Right ventricle myocardium superior (tissue), 1 donor: ENCODE measurements at places on chromosomes 7 and 10.

- no peak for DNase-seq
Observed at GRCh38 chr10:34679177-34679576, 135.9 kb downstream of the PARD3 start.

- no peak for DNase-seq
Observed at GRCh38 chr7:51253157-51253556, 63.5 kb downstream of the COBL start.

DNA sequence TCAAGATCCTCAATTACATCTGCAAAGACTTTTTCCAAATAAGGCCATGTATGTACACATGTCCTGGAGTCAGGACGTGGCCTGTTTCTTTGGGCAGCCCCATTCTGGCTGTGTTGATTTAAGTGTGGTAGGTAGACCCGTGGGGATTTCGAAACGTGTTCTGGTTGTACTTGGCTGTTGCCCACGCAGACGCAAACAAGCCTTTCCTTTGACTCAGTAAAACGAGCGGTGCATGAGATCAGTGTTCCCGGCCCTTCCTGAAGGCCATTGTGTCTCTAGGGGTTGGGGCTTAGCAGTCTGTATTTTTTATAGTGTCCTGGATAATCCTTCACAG, 64.8 kb upstream of the DNAJB6 start:
- DNase-seq, result peak; percentile 61

DNA sequence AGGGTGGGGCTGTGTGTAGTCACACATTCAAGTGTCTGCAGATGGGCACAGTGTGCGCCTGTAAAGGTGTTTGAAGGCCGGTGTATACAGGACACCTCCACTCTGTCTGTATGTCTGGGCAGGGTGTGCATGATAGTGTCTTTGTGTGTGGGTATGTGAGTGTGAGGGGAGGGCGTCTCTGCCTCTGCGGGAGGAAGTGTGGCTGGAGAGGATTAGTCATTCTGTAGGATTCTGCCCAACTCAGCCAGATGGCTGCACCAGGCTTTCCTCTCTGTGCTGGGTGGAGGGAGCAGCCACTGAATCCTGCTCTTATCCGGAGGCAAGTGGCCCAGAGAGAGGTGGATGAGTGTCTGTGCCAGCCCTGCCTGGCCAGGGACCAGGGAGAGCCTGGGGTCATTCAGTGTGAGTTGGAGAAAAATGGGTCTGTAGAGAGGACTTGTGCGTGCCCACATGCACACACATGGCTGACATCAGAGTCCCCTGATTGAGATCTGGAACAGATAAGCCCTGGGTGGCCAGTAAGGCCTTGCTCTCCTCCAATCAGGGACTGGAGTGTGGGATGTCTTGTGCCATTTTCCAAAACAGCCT, 1.7 kb downstream of the SFXN3 start:
- peak; percentile 75 for DNase-seq

DNA sequence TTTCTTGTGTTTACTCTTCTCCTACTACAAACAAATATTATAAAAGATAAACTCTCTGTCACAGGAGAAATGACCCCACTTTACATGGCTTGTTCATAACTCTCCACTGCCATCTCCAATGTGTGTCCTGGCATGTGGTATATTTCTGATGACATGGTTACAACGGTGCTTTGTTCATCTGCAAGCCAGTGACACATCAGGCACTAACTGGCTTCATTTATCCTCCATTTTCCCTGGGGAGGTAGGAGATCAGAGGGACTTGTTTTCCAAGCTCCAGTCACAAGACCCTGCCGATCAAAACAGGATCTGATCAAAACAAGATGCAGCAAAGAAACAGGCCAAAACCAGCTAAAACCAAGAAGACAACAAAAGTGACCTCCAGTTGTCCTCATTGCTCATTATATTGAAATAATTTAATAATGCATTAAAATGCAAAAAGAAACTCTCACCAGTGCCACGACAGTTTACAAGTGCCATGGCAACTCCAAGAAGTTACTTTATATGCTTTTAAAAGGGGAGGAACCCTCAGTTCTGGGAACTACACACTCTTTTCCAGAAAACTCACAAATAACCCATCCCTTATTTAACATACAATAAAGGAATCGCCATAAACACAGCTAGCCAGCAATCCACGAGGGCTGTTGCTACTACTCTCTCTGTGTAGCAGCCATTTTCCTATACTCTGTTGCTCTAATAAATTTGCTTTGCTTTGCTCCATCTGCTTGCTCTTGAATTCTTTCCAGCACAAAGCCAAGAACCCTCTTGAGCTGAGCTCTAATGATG, 224.2 kb downstream of the XPNPEP1 start:
- no peak for DNase-seq

DNA sequence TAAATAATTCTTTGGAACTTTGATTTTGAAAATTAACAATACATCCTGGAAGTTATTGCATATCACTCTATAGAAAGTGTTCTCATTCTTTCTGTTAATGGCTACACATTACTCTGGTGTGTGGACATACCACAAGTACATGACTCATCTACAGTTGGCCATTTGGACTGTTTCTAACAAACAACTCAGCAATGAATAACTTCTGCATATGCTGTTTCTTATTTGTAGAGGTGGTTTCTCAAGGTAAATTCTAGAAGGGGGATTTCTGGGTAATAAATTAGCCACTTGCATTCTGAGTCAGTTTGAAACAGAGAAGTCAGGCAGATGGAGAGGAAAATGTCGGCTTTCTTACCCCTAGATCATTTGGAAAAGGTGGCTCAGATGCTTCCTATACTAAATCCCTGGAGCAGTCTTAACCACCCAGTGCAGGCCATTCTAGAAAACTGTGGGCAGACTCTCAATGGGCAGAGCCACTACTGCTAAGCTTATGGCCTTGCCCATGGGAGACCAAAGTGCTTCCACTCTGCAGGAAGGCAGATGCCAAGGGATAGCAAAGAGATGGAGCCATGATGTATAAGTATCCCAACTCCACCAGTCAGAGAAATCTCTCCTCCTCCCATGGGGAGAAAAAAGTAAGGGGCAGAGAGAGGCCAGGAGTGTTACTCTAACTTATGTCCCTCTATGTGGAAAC, 194.0 kb upstream of the PLPP4 start:
- no peak for DNase-seq

DNA sequence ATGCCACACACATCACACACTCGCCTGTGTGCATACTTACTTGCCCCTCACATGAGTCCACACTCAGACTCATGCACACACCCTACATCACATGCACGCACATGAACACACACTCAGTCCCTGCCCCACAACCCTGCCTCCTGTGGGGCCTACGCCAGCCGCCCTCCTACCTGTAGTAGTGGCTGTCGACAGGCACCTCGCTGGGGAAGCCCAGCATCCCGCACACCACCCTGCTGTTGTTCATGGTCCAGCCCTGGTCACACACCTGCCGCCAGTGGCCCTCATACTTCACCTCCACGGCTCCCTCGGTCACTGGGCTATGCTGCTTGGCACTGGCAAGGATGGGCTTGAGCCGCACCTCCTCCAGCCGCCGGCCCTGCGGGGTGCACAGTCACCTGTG, 7.2 kb downstream of the LOXL4 start:
- DNase-seq, result no peak

GRCh38 chr7:36210291-36210922, 57.4 kb downstream of the EEPD1 start:
- DNase-seq, result no peak

DNA sequence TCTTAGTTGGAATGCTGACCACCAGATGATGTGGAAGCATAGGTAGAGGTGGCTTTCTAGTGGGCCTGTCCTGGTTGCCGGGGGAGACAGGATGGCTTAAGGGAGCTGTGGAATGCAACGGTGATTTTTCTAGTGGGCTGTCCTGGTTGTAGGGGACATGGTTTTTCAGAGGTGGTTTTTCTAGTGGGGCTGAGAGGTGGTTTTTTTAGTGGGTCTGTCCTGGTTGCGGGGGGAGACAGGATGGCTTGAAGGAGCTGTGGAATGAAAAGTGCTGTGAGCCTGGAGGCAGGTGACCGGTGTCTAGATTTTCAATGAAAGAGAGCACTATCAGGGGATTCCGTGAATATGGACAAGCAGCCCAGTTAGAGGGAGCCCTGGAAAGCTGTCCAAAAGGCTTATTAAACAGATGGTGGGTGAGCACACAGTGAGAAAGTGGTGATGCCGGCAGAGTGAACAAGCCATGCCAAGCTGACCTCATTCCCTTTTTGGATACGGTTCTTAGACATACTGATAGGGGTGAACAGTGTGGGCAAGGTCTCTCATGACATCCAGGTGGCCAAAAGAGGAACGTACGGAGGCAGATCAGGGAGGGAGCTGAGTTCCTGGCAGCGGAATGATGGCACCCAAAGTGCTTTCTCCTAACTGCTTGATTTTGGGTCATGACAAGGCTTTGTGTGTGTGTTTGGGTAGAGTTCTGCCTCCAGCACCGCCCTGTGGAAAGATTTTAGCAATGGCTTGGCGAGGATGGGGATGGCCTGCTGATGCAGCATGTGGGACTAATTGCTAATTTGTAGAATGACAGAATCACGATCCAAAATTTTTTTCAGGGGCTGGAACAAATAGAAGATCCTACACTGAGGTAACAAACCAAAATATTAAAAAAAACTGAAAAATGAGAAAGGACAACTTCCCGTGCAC, 126.6 kb downstream of the TMEM178B start:
- no peak for DNase-seq

GRCh38 chr10:111127081-111127848, 50.4 kb downstream of the ADRA2A start:
- no peak for DNase-seq

DNA sequence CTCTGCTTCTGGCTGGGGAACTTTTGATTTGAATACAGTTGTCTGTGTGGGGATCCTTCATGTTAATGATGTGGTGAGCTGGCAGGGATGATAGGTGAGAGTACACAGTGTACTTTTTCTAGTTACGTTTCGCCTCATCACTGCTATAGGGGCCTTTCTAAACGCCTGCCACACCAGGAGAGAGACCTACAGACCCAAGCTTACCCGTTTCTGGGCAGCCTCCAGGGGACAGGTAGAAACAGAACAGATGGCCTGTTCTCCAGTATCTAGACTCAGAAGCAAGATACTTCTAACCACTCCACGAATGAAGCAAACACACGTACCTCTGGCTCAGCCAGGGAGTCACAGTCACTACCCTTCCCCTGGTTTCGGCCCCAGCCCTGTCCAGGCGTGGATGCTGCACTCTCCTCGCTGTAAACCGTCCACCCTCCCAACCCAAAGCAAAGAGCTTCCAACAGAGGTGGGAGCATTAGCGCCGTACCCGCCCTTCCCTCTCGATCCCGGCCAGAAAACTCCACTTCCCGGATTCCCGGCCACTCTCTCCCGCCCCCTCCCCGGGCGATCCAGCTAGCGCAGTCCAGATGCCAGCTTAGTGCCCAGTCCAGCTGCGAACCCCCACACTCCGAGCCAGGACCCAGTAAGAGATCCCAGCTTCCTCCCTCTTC, 1.2 kb downstream of the CCDC6 start:
- DNase-seq, result peak; percentile 55

GRCh38 chr7:117091721-117092120, 138.4 kb downstream of the ST7 start:
- DNase-seq, result no peak

DNA sequence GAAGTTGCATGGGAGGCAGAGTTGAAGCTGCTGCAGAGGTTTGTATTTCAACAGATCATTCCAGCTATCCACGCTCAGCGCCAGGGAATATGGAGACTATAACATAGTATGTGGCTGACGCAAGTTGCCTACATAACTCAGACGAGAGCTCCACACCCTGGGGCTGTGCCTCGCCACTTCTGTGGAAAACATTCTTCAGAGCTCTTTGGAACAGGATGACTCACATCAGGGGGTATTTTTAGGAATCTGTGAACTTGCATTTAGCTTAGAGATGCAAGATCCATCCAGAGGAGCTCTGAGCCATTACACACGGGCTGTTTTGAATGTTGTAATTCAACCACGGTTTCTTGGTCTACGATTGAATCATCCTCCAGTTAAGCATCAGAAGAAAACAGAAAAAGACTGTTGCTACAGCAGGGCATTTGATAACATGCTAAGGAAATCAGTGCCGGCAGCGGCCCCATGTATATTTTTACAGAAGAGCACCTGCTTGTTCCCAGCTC, 481.5 kb upstream of the AKR1E2 start:
- DNase-seq, result peak; percentile 57

DNA sequence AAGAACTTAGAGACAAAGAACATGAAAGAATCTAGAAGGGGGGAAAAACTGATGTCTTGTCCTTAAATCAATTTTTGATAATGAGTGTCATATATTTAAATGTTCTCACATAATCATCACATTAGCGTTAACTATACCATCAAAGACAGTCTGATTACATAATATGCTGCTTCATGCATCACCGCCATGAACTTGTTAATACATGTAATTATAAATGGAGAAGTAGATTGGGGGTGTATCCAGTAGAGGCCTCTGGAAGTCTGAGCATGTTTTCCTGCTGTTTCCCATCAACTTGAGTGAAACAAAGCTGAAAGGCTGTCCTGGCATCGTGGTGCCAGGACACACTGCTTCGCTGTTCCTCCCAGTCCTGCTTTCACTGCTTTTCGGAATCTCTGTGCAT, 48.2 kb downstream of the PRLHR start:
- no peak for DNase-seq

DNA sequence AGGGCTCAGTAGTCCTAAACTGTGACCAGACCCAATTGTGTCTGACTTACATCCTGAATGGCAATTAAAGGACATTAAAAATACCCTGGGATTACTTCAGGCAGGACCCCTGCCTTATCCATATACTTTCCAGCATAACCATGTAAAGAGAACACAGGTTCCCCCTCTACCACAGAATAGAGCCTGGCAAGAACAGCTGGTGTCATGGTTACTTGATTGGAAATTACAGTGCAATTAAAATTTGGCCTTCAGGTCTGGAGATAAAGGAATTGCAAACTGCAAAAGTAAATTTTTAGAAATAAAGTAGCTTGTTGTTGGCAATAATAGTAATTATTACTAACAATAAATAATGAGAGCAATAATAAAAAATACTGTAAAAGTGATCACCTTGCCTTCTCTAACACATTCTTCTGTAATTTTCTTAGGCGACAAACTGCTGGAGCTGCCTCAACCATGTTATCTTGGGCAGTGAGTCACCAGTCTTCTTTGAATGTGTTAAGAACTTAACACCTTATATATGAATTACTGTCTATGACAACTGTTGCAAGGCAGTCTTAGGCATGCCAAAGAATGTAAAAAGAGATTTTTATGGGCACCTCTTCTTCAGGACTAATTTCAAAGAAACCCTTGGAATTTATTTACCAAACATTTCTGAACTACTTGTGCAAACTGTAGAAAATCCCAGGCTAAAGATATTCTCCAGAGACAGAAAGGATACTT, 53.7 kb downstream of the HIBADH start:
- no peak for DNase-seq

- DNase-seq, result no peak
Observed at GRCh38 chr10:14678637-14679036, 96.1 kb downstream of the FAM107B start.

GRCh38 chr10:100184840-100185239, 989 bp downstream of the ERLIN1 start:
- DNase-seq, result no peak

- DNase-seq, result no peak
Observed at GRCh38 chr7:75072981-75073283, 670 bp downstream of the RCC1L start.

DNA sequence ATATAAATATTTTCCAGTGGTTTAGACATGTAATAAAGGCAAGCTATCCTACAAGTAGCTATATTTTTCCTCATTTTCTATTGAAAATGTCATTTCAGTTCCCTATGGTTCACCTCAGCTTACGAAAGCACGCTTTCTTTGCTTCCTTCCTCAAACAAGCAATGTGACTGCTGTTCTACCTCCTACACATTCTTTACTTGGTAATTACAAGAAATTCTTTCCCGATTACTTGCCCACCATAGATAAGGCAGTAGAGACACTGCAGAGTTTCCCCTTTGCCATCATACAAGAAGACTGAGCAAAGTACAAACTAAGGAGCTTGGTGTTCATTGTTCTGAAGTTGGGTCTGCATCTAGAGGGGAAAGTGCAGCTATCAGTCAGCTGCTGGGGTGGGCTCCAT, 249.4 kb downstream of the CRPPA start:
- DNase-seq, result no peak
